CD4-positive, alpha-beta T cell treated with Interleukin-21 for 1 hour (primary cell): ENCODE measurements at places on chromosomes 13 and 19.

GRCh38 chr13:110359840-110360301 lies 52.8 kb downstream of the COL4A2 start:
- no peak for DNase-seq

DNA sequence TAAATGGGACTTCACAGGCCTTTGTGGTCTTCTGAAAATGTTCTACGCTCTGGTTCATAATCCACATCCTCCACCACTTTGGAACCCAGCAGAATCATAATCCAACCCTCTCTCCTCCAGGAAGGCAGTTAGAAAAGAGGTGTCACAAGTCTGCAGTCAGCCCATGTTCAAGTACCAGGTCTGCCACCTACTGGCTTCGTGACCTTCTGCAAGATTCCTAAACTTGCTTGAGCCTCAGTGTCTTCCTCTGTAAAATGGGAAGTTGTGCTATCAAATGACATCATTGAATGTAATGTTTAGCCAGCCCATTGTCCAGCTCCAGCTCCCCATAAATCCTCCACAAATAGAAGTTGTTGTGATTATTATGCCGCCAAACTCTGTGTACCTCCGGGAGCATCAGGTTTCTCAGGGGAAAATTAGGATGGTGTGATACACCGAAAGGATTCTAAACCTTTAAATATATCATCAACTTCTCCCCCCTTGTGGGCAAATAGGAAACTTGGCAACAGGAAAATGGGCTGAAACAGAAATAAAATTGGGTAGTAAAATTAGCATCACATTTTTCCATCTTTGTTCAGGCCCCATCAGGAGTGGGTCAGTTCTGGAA lies 109.7 kb downstream of the NUFIP1 start:
- peak; percentile 11 for DNase-seq

GRCh38 chr19:1648920-1649541 lies 3.4 kb downstream of the TCF3 start:
- DNase-seq = no peak

DNA sequence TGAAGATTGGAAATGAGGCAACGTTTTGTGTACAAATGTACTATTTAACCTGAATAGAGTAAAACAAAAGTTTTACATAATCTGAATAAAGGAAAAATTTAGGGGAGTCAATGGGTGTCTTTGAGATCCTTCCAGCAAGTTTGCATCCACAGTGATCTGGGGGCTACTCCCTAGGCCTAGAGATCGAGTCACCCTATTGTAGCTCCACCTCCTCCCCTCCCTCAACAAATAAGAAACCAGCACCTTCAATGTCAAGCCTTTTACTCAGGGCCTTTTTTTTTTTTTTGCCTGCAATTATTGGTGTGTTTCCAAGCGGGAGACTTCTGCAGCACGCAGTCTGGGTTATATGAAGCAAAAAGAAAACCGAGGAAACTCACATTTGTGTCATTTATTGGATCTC lies 16.3 kb upstream of the RAP2A start:
- DNase-seq = no peak

DNA sequence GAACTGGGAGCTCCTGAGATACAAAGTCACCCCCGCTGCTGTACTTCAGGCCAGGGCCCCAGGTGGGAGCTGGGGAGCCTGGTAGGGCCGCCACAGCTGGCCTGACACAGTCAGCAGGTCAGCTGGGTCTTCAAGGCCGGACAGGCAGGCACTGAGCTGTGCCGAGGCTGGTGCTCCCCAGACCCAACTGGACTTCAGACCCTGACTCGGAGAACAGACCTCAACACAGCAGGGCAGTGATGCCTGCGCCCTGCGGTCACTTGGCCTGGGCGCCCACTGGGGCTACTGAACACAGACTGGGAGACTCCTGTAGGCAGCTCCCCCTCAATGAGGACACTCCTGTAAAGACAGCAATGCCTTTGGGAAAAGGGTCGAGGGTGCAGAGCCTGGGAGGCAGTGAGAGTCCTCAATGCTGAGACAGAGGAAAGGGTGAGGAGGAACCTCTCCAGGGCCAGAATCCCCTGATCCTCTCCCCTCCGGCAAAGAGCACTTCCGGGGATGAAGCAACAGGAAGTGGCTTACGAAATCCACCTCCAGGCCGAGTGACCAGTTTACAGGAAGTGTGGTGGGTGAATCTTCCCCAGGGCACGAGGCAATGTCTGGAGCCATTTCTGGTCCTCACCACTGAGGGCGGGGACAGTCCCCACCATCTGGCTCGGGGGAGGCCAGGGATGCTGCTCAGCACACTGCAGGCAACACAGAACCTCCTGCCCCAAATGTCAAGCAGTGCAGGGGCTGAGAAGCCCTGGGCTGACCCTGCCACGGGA lies 40.8 kb upstream of the ISYNA1 start:
- peak; percentile 70 for DNase-seq

DNA sequence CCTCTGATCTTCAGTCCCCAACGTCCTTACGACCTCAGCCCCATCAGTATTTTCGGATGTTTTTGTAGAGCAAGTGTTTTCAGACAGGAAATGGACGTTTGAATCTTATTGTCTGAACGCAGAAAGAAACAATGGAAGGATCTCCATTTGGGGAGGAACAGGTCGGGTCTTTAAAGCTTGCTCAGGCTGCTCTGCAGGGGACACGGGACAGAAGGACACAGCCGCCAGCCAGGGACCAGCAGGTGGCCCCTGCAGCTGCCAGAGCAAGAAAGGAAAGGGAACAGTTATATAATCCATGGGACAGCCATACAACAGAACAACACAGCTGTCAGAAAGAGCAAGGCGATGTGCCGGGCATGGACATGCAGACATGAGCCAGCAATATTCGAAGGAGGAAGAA lies 18.5 kb upstream of the IGLON5 start:
- no peak for DNase-seq

DNA sequence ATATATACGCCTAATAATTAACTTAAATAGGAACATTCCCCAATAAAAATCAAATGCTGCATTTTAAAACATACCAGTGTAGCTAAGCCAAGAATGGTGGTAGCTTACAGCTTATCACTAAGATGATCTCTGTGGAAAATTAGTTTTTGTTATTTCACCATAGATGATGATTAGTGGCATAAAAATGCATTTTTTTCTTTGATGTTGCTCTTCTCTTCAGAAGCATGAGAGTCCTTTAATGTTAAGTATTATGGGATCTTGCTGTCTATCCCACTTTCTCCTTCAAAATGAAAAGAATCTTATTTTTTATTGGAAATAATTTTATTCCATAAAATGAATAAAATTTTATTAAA lies 731.0 kb downstream of the SLITRK1 start:
- no peak for DNase-seq

DNA sequence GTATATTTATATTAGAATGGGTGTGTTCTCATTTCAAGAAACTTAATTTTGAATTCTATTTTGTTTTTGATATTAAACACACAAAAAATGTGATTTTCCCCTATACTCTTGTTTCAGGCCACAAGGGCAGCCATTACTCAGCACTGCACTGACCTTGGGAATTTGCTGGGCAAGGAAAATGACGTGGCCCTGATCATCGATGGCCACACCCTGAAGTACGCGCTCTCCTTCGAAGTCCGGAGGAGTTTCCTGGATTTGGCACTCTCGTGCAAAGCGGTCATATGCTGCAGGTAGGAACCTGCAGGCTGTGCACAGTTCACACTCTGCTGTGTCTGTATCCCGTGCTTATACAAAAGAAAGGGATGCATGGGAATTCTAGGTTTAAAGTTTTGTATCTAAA lies 327.3 kb downstream of the ATP8A2 start:
- DNase-seq = no peak

DNA sequence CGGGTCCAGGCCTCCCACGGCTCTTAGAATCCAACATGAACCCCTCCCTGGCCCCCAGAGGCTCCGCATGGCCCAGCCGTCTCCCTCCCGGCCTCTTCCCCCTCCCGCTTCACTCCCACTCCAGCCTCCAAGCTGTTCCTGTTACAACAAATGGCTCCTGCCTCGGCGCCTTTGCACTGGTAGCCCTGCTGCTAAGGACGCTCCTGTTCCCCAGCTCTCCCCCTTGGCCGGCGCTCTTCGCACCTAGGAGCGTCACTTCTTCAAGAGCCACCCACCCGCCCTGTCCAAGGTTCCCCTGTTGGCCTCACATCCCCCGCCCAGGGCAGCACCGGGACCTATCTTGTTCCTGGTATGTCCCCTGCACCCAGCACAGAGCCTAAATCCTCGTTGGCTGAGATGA lies 9.4 kb downstream of the CCDC124 start:
- no peak for DNase-seq

DNA sequence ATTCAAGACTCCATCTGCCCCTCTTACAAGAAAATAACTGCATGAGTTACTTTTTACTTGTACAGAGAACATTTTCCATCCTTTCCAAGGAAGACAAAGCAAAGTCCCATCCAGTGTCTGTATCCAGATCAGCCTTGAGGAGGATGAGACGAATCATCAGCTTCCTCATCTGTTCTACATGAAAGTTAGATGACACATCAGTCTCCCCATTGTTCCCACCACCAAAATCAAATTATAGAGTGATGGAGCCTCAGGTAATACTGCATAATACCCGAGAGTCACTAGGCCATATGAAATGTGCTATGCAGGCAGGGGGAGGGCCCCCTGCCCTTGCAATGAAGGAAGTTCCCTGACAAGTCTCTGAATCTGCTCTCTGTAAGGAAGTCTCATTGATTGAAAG lies 1244.6 kb upstream of the SLC10A2 start:
- no peak for DNase-seq

DNA sequence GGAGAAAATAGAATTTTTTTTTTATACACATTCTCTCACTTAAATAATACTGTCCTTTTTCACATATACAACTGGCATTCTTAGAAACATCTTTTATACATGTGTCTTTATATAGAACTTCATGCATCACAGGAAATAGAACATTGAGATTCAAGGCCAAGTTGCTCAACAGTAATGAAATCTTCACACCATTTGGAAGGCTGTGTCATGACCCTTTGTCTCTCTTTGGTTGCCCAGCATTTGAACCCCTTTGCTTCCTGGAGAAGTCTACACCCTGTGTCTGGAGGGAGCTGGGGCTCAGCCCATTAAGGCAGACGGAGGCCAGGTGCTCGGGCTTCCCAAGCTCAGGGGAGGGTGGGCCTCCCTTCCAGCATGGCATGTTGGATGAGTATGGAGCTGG lies 41.1 kb downstream of the B3GLCT start:
- no peak for DNase-seq

GRCh38 chr13:111209613-111210012 lies 94.5 kb downstream of the ARHGEF7 start:
- no peak for DNase-seq

DNA sequence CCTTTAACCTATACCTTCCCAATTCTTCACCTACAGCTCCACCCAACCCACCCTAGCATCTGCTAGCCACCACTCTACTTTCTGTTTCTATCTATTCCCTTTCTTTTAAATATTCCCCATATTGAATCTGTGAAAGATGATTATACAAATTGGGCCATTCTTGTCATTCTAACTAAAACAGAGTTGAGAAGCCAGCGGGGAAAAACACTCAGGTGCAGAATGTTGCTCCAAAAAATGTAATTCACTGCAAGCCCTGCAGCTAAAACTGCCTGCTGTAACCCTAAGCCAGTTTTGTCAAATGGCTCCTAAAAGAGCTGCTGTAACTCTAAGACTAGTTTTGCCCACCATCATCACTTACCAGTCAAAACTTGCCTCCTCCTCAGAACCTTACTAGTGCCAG lies 1468.6 kb upstream of the MIR17HG start:
- no peak for DNase-seq

DNA sequence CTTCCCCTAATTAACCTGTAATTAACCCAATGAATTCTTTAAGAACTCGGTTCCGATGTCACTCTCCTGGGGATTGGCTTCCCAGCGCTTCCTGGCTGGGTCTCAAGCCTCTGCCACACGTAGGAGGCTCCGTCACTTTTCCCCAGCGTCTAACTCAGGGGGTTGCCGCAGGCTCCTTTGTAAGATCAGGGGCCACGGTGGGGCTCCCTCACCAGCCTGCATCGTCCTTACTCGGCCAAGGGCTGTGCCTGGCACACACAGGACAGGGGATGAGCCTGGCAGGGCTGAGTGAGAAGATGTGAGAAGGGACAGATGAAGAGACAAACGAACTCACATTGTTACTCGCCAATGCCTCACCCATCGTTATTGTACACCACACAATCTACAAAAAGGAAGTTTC lies 20.9 kb upstream of the ATP11A start:
- no peak for DNase-seq

DNA sequence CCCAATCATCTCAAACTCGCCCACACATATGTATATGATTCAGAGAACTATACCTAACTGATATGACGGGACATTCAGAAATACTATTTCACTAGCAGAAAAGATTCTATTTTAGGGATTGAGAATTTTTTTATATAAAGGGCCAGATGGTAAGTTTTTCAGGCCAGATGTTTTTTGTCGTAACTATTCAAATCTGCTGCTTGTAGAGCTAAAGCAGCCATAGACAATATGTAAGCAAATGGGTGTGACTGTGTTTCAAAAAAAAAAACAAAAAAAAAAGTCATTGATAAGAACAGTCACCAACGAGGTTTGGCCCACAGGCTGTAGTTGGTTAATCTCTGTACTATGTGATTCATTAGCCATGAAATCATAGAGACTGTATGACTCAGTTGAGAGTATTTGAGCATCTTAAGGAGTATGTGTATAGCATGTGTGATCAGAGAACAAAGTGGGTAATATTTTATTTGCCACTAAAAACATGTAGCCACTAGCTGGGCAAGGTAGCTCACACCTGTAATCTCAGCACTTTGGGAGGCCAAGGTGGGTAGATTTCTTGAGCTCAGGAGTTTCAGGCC lies 2724.7 kb downstream of the PCDH9 start:
- DNase-seq = no peak

DNA sequence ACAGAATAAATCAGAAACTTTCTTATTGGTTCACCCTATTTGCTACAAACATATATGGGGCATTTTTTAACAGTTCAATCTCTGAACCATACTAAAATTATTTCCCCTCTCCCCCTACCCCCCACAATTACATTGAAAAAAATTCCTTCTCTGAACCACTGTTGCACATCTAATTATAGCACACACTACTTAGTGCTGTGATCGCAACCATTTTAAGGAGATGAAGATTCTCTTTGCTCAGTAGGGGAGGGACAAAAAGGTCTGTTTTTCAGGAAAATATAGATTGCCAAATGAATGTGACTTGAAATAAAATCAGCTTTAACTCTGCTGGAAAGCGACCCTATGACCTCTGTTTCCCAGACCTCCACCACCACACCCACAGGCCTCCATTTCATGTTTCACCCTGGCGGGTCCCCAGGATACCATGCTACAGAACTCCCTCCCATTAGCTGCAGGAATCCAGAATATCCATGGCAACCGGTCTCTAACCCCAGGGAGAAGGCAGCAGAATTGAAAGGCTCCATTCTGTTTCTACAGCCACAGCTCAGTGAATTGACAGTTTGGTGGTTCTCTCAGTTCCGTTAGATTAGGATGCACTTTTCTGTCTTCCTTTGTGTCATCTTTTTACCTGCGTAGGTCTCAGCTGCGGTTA lies 286.3 kb downstream of the TBC1D4 start:
- DNase-seq = no peak
